ENCODE measurements at places on chromosomes 2 and 18.

- DNase-seq, result no peak
These were observed 624.7 kb downstream of the LRP1B start for GRCh38 chr2:141506135-141506534.

- no peak for DNase-seq
These were observed 679.1 kb upstream of the CDH2 start for GRCh38 chr18:28855989-28856388.

DNA sequence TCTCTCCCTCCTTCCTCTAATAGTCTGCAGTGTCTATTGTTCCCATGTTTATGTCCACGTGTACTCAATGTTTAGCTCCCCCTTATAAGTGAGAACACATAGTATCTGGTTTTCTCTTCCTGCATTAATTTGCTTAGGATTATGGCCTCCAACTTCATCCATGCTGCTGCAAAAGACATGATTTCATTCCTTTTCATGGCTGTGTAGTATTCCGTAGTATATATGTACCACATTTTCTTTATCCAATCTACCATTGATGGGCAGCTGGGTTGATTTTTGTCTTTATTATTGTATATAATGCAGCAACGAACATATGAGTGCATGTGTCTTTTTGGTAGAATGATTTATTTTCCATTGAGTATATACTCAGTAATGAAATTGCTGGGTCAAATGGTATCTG is 13.8 kb downstream of the GKN2 start:
- no peak for DNase-seq

DNA sequence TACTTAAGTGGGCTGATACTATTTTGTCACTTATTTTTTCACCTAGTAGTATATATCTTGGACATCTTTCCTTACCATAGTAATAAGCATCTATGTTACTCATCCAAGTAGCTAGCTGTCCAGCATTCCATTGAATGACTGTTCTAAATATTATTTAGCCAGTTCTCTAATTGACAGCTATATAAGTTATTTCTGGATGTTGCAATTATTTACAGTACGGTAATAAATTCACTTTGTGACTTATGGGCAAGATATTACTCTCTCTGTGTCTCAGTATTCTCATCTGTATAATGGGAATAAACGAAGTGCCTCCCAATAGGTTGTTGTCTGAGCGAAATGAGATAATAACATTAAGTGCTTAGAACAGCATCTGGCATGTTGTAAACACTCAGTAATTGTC is 46.6 kb upstream of the AGAP1 start:
- no peak for DNase-seq

DNA sequence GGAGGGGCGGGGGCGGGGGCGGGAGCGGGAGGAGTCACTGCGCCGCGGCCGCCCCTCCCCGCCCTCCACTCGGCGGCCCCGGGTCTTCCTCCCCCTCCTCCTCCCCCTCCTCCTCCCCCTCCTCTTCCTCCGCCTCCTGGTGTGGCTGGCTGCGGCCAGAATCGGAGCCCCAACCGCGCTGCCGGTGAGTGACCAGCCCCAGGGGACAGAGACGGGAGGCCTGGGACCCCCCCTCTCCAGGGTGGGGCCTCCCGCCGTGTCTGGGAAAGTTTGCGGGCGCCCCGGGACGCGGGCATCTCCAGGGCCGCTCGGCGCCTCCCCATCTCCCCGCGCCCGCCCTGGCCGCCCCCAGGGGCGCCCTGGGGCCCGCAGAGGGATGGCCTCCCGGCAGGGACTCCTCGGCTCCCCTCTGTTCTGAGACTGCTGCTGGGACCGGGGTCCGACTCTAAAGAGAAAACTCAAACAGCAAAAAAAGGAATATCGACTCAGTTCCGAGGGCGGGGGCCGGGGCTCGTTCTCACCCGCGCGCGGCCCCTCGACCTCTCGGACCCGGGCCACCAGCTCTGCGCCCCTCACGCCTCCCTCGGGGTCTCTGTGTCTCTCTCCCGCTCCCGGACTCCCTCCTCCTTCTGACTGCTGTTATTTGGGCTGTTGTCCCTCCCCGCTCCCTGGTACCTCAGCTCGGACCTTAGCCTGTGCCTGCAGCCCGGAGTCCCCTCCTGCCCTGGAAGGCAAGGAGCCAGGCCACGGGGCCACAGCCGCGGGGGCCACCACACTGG is at the start of gene STON1:
TSS of gene STON1 (plus strand) at position 122 of the 779 bp plus-strand sequence. CDS start 50,480 bp downstream, outside the sequence.
- peak; percentile 54 for DNase-seq

DNA sequence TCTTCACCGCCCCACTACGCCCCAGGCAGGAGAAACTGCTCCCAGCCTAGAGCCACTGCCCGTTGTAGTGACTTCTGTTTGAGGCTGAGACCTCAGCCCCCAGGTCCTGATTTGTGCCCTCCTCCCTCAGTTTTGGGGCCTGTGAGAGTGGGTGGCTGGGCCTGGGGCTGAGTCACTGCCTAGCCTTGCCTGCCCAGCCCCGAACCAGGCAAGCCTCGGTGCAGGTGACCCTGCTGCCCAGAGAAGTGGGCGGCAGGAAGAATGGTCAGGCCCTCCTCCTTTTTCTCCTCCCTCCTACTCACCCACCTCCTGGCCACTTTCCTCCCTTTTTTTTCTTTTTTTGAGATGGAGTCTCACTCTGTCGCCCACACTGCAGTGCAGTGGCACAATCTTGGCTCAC is 66.6 kb downstream of the ZFP36L2 start:
- DNase-seq, result no peak

DNA sequence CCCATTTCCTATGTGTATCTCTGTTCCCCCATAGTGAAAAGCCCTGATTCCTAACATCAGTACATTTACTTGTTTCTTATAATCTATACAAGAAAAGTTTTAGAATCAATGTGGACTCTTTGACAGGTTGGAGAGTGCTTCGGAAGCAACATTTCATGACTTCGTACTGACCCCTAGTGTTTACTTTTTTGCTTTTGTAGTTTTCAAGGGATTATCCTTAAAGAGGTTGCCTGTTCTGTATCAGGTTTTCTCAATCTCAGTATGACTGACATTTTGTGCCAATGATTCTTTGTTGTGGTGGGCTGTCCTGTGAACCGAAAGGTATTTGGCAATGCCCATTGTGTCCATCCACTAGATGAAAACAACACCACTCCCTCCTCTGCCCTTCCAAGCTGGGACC is 43.3 kb upstream of the SERPINB2 start:
- no peak for DNase-seq

DNA sequence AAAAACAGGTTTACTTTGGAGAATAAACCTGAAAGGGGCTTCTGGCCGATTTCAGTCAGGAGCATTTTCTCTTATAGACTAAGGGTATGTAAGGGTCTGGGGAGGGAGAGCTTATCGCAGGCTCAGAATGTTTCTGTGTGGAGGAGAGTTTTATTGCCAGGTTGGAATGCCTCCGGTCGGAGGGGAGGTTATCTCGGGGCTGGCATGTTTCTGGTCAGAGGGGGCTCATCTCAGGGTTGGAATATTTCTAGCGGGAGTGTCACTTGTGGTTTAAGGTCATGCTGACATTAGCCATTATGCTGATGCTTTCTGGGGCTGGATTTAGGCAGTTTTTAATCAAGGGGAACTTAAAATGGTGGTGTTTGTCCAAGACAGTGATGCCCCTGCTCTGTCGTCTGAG is 333.6 kb downstream of the METTL4 start:
- DNase-seq, result no peak

DNA sequence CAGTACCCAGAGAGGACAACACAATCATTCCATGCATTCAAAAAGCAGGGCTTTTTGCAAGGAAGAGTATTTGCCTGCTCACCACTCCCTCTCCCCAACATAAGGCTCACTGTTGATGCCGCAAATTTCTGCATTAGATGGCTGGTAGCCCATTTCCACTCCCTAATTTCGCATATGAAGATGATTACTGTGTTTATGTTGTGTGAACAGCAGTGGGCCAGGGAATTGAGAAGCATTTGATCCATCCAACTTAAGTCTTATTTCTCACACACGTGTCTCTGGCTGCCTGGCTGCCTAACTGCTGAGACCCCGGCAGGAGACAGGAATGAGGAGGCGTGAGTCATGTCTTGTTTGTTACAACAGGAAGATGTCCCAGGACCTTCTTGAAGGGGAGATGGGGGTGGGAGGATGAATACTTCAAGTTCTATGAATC is 294.1 kb downstream of the ALK start:
- DNase-seq, result peak; percentile 23

DNA sequence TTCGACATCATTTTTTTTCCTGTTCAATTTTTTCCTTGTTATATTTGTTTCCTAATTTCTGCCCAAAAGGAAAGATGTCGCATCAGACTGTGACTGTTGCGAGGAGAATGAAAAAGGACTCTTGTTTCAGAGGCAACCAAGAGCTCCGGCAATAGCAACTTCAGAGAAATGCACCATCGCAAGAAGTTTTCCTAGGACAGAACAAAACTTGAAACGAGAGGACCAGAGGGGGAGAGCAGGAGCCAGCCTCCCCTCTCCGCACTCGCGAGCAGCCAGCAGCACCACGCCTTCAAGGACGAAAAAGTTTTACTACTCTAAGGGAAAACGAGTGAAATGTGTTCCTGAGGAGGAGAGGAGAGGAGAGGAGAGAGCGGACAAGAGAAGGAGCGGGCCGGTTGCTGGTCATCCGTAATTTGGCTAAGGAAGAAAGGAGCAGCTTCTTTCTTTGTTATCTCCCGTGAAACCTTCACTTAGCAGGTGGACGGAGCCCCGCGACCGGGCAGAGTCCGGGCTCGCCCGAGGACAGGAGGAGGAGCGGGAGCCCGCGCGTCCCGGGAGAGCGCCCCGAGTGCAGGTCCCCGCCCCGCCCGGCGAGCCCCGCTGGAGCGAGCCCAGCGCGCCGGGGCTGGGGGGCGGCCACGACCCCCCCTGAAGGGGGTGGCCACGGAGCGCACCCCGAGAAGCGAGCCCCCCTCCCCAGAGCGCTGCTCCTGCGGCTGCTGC is 744 bp downstream of the POU3F3 start:
- no peak for DNase-seq

DNA sequence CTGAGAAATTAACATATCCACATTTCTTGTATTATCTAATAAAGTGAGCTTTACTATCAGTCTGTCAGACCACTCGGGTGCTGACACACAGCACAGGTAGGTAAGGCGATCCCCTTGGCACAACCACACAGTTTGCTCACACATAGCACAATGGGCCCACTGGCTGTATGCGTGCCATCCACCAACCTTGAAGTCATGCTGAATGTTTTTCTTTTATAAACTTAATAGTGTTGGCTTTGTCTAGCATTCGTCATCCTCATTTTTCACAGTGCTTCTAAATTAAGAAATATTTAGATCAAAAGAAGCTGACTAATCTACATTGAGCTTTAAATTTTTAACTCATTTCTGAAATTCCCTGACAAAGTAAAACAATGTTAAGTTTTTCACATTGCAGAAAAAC is 50.0 kb upstream of the PAPOLG start:
- no peak for DNase-seq

DNA sequence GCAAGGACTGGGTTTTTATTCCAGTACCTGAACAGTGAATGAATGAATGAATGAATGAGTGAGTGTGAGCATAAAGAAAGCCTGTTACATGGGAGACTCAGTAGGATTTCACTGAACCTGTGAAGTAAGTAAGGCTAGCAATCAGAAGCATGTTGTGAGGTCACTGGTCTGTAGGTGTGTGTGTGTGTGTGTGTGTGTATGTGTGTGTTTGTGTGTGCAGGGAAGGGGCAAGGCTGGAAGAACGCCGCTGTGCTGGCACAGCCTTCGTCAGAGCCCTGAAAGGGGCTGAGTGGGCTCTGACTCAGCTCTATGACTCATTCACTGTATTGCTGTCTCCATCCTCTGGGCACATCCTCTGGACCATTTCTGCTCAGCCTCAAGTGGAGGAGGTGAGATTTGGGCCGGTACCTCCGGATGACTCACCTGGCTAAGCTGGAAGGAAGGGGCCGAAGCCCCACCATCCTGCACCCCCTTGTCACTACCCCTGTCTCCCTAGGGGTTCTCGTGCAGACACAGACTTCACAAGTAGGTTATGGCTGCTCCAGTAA is 51.4 kb upstream of the MRPL33 start:
- DNase-seq, result peak; percentile 93

Data from HTR-8/SVneo (cell line).